NCI-H1694 (cell line): ENCODE measurements at places on chromosomes 7 and 10.
A peak's percentile ranks its signal among the peaks of the same experiment; 100 is the strongest.

DNA sequence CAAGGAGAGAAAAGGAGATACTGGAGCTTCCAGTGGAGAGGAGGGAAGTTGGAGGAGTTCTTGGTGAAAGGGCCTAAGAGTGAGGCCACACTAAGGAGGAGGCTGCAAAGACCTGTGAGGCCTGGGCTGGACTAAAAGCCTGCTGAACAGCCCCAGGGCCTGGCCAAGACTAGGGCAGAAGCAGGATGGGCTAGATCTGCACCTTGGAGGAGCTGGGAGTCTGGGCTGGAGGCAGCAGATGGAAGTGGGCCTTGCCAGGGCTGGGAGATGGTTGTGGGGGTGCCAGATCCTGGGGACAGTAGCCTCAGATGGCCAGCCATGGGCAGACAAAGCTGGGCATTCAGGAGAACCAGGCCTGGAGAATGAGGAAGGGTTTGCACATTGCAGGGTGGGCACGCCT lies 6.5 kb upstream of the PURB start:
- no peak for DNase-seq

- DNase-seq, result peak; percentile 3
These were observed 28.4 kb downstream of the DNAJC9 start for GRCh38 chr10:73218431-73219191.

GRCh38 chr10:48287417-48288391 lies 13.2 kb upstream of the FRMPD2 start:
- DNase-seq, result peak; percentile 46

GRCh38 chr7:56091591-56091990 lies 1.2 kb downstream of the PHKG1 start:
- no peak for DNase-seq

DNA sequence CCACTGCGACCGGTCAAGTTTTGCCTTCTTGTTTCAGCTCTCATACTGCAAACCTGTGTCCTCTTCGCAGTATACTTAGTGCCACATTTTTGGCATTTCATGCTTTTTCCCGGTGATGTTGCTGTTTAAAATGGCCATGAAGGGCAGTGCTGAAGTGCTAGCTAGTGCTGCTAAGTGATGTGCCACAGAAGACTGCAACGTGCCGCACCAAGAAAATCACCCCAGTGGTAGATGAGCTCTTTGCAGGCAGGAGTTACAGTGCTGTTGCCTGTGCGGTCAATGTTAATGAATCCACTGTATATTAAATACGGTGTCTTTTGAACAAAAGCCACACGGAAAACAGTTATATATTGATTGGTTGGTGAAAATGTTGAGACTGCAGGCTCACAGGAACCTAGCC lies 120.3 kb downstream of the ANLN start:
- no peak for DNase-seq

- no peak for DNase-seq
These were observed 43.1 kb downstream of the EGFR start for GRCh38 chr7:55061726-55062499.

DNA sequence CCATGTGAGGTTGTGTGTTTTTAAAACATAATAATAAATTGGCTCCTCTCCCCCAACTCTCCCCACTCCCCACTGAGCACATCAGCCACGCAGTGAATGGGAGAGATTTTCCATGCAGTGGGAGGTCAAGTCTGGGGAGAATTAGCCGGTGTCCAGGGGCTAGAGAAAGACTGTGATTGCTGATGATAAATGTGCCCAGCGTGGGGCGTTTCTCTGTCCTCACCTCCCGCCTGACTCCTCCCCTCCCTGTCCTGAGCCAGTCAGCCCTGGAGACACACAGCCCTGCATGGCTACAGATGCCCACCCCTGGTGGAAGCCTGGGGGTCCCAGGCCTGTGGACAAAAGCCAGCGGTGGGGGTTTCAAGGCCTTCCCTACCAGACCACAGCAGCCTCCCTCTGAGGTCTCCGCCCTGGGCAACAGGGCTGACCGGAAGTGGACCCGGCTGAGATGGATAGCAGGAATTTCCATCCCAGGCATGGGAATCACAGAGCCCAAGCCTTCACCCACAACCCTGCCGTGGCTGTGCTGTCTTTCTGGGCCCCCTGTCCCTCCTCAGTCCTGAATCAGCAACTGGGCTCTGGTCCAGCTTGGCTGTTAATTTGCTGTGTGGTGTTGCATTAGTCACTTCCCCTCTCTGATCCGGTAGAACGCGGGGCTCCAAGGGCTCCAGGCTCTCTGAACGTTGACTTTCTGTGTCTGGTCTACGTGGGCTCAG lies 46.8 kb upstream of the SLC29A3 start:
- no peak for DNase-seq

DNA sequence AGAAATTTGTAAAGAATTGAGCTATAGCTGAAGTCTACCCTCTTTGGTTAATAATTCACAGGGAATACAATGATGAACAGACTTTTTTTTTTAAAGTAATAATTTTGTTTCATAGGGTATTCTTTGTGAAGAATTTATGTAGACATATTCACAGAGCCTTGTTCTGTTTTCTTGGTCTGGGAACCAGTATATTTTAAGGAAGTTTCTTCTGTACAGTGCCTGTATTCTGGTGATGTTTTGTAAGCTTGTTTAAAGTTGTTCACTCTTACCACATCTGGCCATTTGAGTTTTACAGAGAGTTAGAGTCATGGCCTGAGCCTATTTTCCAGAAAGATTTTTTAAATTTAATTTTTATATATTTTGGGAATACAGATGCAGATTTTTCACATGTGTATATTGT lies 70.3 kb downstream of the CCSER2 start:
- DNase-seq, result no peak

DNA sequence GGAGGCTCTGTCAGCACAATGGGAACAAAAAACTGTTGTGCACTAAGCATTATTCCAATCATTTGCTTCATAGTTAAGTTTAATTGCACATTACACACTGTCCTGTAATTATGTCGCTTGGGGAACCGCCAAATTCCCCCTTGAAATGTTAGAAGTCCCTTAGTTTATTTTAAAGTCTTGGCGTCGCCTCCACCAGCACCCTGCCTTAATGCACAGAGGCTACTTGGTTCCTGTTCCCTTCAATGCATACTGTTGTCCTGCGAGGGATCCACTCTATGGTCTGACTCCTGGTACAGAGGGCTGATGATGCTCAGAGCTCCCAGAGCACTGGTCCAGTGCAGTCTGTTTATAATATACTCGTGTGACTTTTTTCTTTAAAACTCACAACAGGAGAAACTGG lies 330.7 kb downstream of the ELMO1 start:
- no peak for DNase-seq

DNA sequence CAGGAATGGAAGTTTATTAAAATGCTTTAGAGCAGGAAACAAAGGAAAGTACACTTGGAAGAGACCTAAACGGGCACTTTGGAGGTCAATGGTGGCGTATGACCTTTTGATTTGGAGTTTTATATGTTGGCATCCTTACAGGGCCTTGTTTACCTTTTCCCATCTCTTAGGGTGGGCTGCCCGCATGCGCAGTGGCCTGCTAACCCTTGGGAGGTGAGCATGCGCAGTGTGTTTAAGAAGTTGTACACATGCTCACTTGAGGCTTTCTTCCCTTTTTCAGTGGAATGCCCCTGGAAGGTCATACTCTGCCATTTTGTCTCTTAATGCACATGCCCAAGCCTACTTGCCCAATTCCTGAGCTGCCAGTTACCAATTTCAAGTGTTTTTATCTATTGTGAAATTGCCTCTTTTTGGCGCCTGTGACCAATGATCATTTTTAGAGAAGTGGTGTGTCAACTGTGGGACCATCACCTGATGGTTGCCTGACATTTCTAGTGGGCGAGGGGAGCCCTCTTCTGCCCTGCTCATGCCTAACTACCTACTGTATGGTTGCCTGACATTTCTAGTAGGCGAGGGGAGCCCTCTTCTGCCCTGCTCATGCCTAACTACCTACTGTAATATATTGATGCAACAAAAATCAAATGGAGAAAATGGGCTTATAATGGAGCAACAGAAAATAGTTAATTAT lies 138.0 kb downstream of the PPP1R9A start:
- peak; percentile 2 for DNase-seq

DNA sequence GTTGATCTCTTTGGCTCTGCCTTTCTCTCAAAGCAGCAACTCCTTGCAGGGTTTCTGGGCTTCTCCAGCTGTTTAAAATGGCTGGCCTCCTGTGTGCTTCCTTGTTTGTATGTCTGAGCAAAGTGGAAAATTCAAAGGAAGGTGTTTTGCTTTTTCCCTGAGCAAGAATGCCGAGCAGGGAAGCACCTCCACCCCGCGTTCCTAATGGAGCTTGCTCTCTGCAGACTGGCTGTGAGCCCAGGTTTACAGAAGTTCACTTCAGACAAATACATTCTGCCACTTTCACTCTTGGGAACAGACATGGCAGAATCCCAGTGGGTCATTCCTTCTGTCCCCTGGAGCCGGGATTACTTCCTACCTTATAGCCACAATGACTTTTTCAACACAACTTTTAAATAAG lies 181.8 kb upstream of the AGK start:
- DNase-seq, result no peak
